Stomach (tissue), 19 donors: ENCODE measurements at places on chromosomes 16 and 17. TPM values are rescaled to one million over a fixed set of nuclear protein-coding genes. Genes with fewer than 3 reads are reported as not detected.
A peak's percentile ranks its signal among the peaks of the same experiment; 100 is the strongest.

GRCh38 chr17:29575511-29576213 is 7.2 kb downstream of the TP53I13 start:
- H3K4me3 ChIP-seq = no peak overlapping the region
- peaks cover 58% of the 10 kb centered on the region for H3K4me1 ChIP-seq
- peak; percentile 48 for DNase-seq

DNA sequence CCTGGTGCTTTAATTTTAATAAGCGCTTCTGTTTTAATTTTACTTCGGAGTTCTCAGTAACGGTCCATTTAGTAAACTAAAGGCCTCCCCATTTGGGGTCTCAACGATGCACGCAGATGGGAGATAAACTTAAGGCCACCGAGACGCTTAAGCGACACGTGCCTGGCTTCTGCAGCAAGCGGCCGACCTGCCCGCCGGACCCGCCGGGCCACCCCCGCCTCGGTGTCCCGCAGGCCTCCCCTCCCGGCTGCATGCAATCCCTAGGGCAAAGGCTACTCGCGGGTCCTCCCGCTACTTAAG is 592 bp downstream of the GCSH start:
- no peak for DNase-seq
- H3K27ac ChIP-seq = peak overlapping the region; percentile 87
- H3K27me3 ChIP-seq = no peaks in the 10 kb centered on the region

Gene ST6GALNAC2
- total RNA-seq = 12.9 TPM

Gene NUPR1
- total RNA-seq = 251 TPM

Gene ZNF205
- 0.87 TPM for total RNA-seq

DNA sequence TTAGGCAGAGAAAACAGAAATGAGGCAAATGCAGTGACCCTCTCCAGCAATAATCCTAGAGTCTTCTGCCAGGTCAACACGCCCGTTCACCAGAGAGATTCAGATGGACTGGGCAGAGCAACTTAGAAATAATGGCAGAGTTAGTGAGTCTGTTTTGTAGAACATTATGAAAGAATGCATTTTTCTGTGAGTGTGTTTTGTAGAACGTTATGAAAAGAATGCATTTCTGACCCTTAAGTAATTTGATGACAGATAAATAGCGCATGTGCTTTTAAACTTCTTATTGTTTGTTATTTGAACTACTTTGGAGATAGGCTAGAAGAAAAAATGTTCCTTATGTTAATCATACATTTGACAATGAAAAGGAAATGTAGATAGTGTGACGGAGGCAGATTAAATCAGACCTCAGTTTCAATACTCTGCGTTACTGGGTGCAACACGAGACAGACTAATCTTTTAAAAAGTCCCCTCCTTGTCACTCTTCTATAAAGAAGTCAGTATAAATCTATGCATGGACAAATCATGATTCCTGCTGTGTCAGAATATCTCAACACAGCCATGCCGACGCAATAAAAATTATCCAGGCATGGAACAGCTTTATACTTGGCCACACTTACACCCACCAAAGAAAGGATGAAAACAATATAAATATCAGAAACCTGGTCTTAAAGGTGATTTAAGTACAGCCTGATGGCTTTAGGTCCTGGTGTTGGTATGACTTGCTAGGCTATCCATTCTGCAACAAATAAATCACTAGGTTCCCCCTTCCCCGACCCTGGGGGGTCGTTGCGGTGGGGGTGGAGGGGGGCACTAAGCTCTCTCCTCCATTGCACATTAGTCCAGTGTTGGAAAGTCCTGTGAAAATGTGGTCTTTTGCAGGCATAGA is 47.8 kb downstream of the MARCHF10 start:
- no peaks in the 10 kb centered on the region for H3K4me1 ChIP-seq
- no peak for DNase-seq
- H3K27ac ChIP-seq = no peak overlapping the region
- no peak overlapping the region for H3K4me3 ChIP-seq
- H3K27me3 ChIP-seq = peaks cover 5% of the 10 kb centered on the region
